ENCODE measurements at places on chromosomes 2 and 18.

- H3K4me1 ChIP-seq, result peaks cover 2% of the 10 kb centered on the region
- DNase-seq, result no peak
- no peak overlapping the region for H3K4me3 ChIP-seq
- H3K36me3 ChIP-seq, result no peaks in the 10 kb centered on the region
Observed at GRCh38 chr2:240169486-240170353, 29.3 kb upstream of the OTOS start.

DNA sequence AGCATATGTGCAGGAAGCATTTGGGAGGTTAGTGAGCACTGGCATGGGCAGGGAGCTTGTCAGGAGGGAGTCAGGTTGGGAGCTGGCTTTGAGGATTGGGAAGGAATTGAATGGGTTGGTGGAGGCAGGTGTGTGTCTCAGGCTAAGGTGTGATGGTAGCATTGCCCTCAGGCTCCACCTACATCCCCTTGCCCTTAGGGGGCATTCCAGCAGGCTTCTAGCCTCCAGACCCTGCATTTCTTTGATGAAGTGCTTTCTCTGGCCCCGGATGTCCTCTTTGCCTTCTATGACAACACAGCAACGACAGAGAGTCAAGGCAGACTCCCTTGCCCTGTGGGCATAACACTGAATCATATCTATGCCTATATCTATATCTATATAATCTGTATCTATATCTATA lies 13.5 kb downstream of the RHBDD1 start:
- no peak overlapping the region for H3K4me3 ChIP-seq
- H3K36me3 ChIP-seq, result no peaks in the 10 kb centered on the region
- DNase-seq, result no peak
- no peak overlapping the region for H3K27ac ChIP-seq
- no peaks in the 10 kb centered on the region for H3K4me1 ChIP-seq

- DNase-seq, result no peak
- peaks cover 5% of the 10 kb centered on the region for H3K36me3 ChIP-seq
- H3K4me3 ChIP-seq, result no peak overlapping the region
- H3K27me3 ChIP-seq, result no peaks in the 10 kb centered on the region
Observed at GRCh38 chr2:172561270-172561669, 5.4 kb downstream of the PDK1 start.

- no peak overlapping the region for H3K4me3 ChIP-seq
- peaks cover 12% of the 10 kb centered on the region for H3K4me1 ChIP-seq
- H3K27ac ChIP-seq, result no peak overlapping the region
- H3K27me3 ChIP-seq, result no peaks in the 10 kb centered on the region
- H3K36me3 ChIP-seq, result peaks cover 1% of the 10 kb centered on the region
- no peak for DNase-seq
Observed at GRCh38 chr2:68594674-68595492, 48.5 kb upstream of the PROKR1 start.

- no peaks in the 10 kb centered on the region for H3K36me3 ChIP-seq
- no peak overlapping the region for H3K27ac ChIP-seq
- H3K4me3 ChIP-seq, result no peak overlapping the region
Observed at GRCh38 chr2:7567646-7568045, 650.4 kb downstream of the RNF144A start.

GRCh38 chr2:185970148-185970852 lies 231.7 kb downstream of the FSIP2 start:
- H3K27me3 ChIP-seq, result no peaks in the 10 kb centered on the region
- no peak overlapping the region for H3K4me3 ChIP-seq
- peaks cover 3% of the 10 kb centered on the region for H3K36me3 ChIP-seq
- no peak for DNase-seq
- H3K4me1 ChIP-seq, result peaks cover 7% of the 10 kb centered on the region

Data from progenitor cell of endocrine pancreas (in vitro differentiated cells).